ENCODE measurements at places on chromosomes 2 and 18.

DNA sequence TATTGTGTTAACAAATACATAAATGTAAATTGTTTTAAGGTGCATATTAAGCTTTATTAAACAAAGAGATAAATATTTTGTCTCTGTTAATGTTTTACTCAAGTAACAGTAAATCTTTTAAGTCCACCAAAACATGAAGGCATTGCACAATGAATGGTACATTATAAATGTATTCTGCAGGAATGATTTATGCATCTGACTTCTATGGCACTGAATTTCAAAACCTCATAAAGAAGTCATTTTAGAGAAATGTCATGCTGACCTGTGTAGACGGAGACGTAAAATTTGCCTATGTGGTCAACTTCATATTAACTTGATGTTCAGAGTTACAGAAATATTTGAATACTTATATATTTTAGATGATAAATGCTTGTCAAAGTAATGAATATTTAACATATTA is 194.7 kb downstream of the BABAM2 start:
- H3K27ac ChIP-seq: no peak overlapping the region
- DNase-seq: no peak
- H3K4me3 ChIP-seq: no peak overlapping the region
- peaks cover 6% of the 10 kb centered on the region for H3K36me3 ChIP-seq
- peaks cover 20% of the 10 kb centered on the region for H3K4me1 ChIP-seq

- peaks cover 13% of the 10 kb centered on the region for H3K36me3 ChIP-seq
- H3K27me3 ChIP-seq: no peaks in the 10 kb centered on the region
- DNase-seq: no peak
- H3K27ac ChIP-seq: no peak overlapping the region
Measured at GRCh38 chr2:71481111-71481510, 27.8 kb downstream of the DYSF start.

GRCh38 chr2:47272905-47273758 is 118.0 kb upstream of the STPG4 start:
- peaks cover 34% of the 10 kb centered on the region for H3K4me1 ChIP-seq
- no peak overlapping the region for H3K27ac ChIP-seq
- peak overlapping the region; percentile 61 for H3K4me3 ChIP-seq

- peaks cover 30% of the 10 kb centered on the region for H3K36me3 ChIP-seq
- peaks cover 7% of the 10 kb centered on the region for H3K4me1 ChIP-seq
- no peaks in the 10 kb centered on the region for H3K27me3 ChIP-seq
- peak; percentile 20 for DNase-seq
- no peak overlapping the region for H3K27ac ChIP-seq
Measured at GRCh38 chr18:8623549-8624106, 14.4 kb downstream of the RAB12 start.

DNA sequence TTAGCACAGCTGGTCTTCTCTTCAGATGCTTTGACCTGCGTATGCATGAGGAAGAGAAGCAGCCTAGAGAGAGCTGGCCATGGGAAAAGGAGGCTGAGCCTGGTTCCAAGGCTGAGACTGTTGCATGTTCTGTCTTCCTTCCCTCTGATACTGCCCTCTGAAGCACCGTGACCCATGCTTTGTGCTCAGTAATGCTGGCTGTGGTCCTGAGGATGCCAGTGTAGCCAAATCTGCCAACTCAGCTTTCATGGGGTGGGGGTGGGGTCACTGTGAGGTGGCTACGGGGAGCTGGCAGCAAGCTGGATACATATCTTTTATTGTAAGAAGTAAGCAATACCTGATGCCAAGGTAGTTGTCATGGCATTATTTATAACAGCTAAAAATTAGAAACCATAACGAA is 41.5 kb downstream of the EPAS1 start:
- H3K27me3 ChIP-seq: no peaks in the 10 kb centered on the region
- no peak overlapping the region for H3K4me3 ChIP-seq
- peaks cover 8% of the 10 kb centered on the region for H3K36me3 ChIP-seq
- peaks cover 40% of the 10 kb centered on the region for H3K4me1 ChIP-seq
- no peak overlapping the region for H3K27ac ChIP-seq

DNA sequence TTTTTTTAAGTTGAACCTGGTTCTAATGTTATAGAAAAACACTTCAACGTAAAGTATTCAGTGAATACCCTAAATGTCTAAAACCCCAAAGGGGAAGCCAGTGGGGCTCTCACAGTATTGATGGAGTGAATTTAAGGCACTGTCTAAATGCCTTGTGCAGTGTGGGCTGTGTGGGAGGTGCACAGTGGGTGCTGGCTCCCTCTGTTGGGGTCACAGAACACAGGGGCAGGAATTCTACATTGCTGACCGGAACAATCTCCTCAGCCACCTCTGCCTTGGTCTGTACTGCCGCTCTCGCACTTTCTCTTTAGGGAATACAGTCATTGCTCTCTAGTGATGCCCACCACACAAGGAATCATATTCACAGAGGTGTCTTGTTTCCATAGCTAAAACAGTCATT is 45.4 kb downstream of the SPRED2 start:
- H3K4me1 ChIP-seq: peaks cover 74% of the 10 kb centered on the region
- no peaks in the 10 kb centered on the region for H3K27me3 ChIP-seq
- no peak overlapping the region for H3K4me3 ChIP-seq
- H3K36me3 ChIP-seq: peaks cover 14% of the 10 kb centered on the region
- peak overlapping the region; percentile 27 for H3K27ac ChIP-seq
- no peak for DNase-seq

- peaks cover 5% of the 10 kb centered on the region for H3K4me1 ChIP-seq
- no peak overlapping the region for H3K27ac ChIP-seq
- H3K36me3 ChIP-seq: no peaks in the 10 kb centered on the region
- DNase-seq: peak; percentile 23
- H3K27me3 ChIP-seq: no peaks in the 10 kb centered on the region
Measured at GRCh38 chr2:149908726-149909683, 321.4 kb upstream of the MMADHC start.

GRCh38 chr2:221392228-221392881 is 179.7 kb downstream of the EPHA4 start:
- no peak overlapping the region for H3K4me3 ChIP-seq
- DNase-seq: no peak

DNA sequence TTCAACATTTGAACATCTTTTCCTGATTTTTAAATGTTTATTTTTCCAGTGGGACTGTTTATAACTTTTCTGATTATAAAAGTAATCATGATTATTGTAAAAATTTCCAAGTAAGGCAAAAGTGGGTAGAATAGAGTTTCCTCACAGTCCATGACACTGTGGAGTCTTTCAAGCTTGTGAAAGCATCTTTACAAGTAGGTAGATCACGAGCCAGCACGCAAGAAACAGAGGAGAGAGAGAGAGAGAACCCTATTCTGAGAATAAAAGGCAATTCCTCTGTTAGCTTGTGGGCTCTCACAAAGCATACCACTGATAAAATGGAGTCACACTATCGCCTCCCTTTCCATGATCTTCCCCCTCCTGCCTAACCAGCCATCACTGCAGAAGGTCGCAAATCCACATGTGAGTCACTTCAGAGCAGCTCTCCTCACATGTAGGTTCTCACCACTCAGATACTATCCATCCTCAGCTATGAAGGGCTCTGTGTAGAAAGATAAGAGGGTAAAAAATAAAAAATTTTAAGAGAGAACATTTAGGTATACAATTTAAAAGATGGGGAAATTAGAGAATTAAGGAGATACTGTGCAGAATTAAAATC is 40.3 kb downstream of the AAK1 start:
- DNase-seq: no peak
- peaks cover 12% of the 10 kb centered on the region for H3K36me3 ChIP-seq
- no peak overlapping the region for H3K4me3 ChIP-seq
- H3K4me1 ChIP-seq: peaks cover 12% of the 10 kb centered on the region
- H3K27me3 ChIP-seq: no peaks in the 10 kb centered on the region

GRCh38 chr2:70932631-70933230 is 3.0 kb upstream of the ATP6V1B1 start:
- H3K36me3 ChIP-seq: peaks cover 6% of the 10 kb centered on the region
- no peak overlapping the region for H3K4me3 ChIP-seq
- DNase-seq: no peak
- H3K27ac ChIP-seq: no peak overlapping the region
- peaks cover 6% of the 10 kb centered on the region for H3K4me1 ChIP-seq
- peaks cover 16% of the 10 kb centered on the region for H3K27me3 ChIP-seq

DNA sequence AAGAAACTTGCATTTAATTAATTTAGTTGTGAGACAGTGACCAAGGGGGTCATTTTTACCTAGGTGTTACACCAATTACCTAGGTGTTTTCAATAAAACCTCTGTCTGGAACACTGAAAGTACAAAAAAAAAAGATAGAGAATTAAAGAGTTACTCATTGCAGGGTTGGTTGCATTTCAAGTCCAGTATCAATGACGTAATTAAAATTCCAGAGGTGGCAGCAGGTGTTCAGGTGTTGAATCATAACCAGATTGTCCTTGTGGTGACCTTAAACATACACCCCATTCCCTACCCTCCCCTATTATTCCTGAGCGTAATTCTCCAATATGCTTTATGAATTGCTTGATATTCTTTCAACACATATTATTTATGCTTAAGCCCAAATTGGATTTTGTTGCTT is 352.0 kb upstream of the SLC8A1 start:
- H3K27me3 ChIP-seq: peaks cover 15% of the 10 kb centered on the region
- no peaks in the 10 kb centered on the region for H3K36me3 ChIP-seq
- H3K4me1 ChIP-seq: no peaks in the 10 kb centered on the region
- DNase-seq: no peak
- no peak overlapping the region for H3K4me3 ChIP-seq

DNA sequence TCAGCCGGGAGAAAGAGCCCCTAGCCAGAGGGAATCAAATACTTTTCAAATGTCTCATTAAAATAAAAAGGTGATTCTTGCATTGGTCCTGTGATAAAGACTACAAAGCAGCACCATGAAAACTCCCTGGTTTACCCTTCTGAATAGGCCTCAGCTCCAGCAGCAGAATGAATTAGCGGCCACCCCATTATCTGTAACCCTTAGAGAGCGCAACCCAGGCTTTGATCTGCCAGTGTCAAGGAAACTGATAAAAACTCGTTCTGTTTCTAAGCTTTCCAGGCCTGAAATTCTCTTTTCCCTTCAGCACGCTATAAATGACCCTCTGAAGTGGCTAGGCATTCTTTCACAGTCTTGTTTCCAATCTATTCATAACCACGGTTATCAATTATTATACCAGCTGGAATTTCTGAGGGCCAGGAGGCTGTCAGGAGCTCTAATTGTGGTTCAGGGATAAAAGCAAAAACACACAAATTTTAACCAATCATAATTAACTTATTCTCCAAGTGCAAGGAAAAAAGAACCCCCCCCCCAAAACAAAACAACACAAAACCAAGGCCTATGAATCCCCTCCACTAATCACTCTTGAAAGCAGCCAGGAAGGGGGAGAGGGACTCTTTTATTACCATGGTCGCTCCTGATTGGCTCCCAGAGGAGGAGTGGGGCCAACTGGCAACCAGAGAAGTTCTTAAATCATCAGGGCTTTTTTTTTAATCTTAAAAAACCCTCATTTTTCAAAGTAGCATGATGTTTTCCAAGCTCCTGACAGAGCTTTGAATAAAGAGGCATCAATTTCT is 258.9 kb downstream of the CYRIA start:
- peaks cover 6% of the 10 kb centered on the region for H3K36me3 ChIP-seq
- no peaks in the 10 kb centered on the region for H3K4me1 ChIP-seq
- no peaks in the 10 kb centered on the region for H3K27me3 ChIP-seq
- H3K4me3 ChIP-seq: no peak overlapping the region

- H3K27ac ChIP-seq: no peak overlapping the region
- peaks cover 23% of the 10 kb centered on the region for H3K27me3 ChIP-seq
- H3K36me3 ChIP-seq: no peaks in the 10 kb centered on the region
- DNase-seq: no peak
- no peaks in the 10 kb centered on the region for H3K4me1 ChIP-seq
Measured at GRCh38 chr2:240301256-240301795, 134.1 kb upstream of the GPC1 start.

DNA sequence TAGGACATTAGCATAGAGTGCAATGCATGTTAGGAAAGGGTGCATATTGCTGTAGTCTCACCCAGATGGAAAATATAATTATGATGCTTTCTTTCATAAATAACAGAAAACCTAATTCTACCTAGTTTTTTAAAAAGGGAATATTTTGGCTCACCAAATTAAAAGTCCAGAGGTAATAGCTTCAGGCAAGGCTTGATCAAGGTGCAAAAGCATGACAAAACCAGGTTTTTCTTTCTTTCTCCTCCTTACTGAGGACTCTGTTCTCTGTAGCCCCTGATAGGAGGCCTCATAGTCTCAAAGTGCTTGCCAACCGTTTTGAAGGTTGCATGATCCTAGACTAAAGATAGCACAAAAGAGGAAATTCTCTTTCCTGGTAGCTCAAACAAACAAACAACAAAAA is 349.9 kb downstream of the CTNNA2 start:
- no peaks in the 10 kb centered on the region for H3K4me1 ChIP-seq
- no peak overlapping the region for H3K27ac ChIP-seq
- H3K36me3 ChIP-seq: no peaks in the 10 kb centered on the region
- H3K4me3 ChIP-seq: no peak overlapping the region

DNA sequence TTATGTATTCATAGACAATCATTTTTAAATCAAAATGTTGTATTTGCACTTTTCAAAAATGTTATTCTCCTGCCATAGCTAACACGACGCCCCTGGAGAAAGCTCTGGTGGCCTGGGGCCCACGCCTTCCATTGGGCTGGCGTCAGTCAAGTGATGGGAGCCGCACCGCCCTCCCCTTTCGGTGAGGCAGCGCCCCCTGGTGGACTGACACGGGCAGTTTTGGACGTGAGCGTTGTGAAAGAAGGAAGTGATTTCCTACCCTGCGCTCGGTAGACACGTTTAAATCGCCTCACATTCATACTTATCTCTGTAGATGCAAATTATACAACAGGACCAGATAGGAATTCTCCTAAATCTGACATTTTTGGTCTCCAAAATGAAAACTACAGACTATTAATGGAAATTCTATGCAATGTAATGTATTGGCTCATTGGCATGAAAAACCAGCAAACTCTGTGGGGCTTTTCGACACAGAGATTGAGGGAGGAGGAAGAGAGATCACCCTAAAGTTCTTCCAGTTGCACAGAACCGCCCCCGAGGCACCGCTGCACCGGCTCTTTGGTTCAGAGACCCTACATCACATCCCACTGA is 326.2 kb upstream of the SOX11 start:
- no peaks in the 10 kb centered on the region for H3K36me3 ChIP-seq
- peak; percentile 61 for DNase-seq
- no peaks in the 10 kb centered on the region for H3K27me3 ChIP-seq
- H3K4me1 ChIP-seq: no peaks in the 10 kb centered on the region
- no peak overlapping the region for H3K4me3 ChIP-seq

DNA sequence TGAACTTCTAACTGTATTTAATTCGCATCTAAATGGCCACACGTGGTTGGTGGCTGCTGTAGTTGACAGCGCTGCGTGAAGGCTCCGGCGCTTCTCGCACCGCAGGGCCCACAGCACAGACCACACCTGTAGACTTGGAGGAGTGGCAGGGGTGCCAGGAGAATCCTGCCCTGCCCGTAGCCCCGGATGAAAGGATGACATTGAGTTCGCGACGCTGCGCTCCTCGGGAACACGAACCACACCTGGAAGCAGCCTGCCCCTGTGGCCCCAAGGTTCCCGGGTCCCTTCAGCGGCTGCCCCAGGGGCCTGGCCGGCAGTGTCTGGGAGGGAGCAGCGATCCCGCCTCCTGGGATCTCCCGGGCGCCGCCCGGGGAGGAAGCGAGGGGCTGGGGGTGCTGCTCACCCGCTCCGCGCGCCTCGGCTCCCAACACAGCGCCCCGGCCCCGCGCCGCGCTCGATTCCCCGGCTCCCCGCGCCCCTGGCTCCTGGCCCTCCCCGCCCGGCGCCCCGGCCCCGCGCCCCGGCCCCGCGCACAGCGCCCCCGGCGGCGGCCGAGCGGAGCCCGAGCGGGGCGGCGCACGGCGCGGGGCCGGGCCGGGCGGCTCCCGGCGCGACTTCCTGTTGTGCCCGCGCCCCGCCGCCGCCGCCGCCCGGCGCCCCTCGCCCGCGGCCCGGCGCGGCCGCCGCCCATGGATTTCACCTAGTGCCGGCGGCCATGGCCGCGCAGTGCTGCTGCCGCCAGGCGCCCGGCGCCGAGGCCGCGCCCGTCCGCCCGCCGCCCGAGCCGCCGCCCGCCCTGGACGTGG is at the start of gene RNPEPL1:
Gene RNPEPL1 (plus strand): TSS at position 613 of the 806 bp plus-strand sequence. CDS start 103 bp downstream, at position 716.
- H3K27me3 ChIP-seq: no peaks in the 10 kb centered on the region
- H3K36me3 ChIP-seq: peaks cover 8% of the 10 kb centered on the region
- peaks cover 28% of the 10 kb centered on the region for H3K4me1 ChIP-seq
- peak within 1 kb of the TSS; percentile 78 for H3K4me3 ChIP-seq
- peak; percentile 47 for DNase-seq

Measured in MCF 10A (cell line).